NCI-H1092 (cell line): ENCODE measurements at places on chromosomes 2 and 18.
A peak's percentile ranks its signal among the peaks of the same experiment; 100 is the strongest.

DNA sequence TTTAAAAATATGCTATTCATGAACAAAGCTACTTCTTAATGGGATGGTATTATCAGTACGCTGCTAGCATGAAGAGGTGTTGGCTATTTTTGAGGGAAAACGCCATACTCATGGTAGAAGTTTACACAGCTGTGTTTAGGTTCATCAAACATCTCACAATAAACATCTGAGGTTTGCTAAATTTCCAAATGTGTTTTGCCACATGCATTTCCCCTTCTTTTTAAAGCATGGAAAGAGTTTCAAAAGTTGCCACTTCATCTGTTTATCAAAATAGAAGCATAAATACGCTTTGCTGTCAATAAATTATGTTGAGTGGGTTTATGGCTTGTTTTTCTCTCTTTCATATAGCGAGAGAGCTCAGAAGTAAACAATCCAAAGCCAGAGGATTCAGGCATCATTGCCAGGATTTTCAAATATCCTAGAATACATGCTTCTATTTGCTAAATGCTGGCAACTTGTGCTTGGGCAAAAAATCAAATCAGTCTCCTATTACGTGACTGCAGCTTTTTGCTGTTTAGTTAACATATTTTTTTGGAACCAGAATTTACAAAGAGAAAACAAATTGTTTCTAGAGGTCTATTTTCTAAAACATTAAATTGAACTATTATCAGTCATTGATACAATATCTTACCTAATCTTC is 1919.9 kb upstream of the LRRTM1 start:
- peak; percentile 0 for DNase-seq

- peak; percentile 31 for DNase-seq
These were observed 74.2 kb downstream of the CD8B2 start for GRCh38 chr2:106561356-106561755.

- DNase-seq, result no peak
These were observed 159.8 kb downstream of the ARHGAP15 start for GRCh38 chr2:143289025-143289424.

DNA sequence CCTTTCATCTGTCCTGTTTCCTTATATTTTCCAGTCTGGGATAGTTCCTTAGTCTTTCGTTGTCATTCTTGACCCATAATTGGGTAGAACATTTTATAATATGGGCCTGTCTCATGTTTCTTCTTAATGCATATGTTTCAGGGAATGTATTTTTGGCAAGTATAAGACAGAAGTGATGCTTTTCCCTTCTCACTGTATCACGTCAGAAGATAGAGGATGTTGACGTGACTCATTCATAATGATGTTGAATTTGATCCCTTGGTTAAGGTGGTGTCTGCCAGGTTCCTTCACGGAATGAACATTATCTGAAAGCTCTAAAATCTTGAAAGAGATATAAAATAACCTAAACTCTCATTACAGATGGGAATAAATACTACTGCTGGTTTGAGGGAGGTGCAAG is 18.8 kb downstream of the CDH7 start:
- no peak for DNase-seq

DNA sequence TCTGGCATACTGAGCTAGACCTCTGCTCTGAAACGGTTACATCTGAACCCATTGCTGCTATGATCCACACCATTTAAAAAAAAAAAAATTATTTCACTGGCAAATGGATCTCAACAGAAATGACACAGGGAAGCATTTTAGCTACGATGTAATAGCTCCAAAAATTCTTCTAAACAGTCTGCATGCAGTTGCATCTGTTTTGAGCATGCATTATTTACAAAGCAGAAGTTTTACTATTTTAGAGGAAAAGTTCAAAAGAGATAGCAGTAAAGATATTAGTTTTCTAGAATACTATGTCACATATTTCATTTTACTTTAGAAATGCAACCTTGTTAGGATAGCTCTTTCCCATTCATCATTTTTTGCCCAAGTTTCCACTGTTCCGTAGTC is 265.7 kb downstream of the MEIS1 start:
- no peak for DNase-seq

DNA sequence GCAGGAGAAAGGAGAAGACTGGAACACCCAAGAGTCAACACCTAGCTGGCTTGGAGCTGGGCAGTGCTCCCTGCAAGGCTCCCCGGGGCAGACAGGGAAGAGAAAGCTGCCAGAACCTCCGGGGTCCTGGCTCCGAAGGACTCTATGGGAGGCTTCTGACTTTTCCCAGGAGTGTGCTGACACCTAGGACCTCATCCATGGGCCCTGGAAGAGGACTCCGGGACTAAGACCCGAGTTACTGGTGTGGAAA is 37.8 kb upstream of the ATP6V1B1 start:
- DNase-seq, result no peak

GRCh38 chr2:51011254-51011653 is 20.7 kb downstream of the NRXN1 start:
- DNase-seq, result no peak

GRCh38 chr2:66439812-66440542 is 5.1 kb downstream of the MEIS1 start:
- no peak for DNase-seq

GRCh38 chr2:71129902-71130151 is 202 bp downstream of the MCEE start:
- no peak for DNase-seq

GRCh38 chr2:200620606-200621390 is 35.0 kb downstream of the AOX1 start:
- DNase-seq, result no peak

DNA sequence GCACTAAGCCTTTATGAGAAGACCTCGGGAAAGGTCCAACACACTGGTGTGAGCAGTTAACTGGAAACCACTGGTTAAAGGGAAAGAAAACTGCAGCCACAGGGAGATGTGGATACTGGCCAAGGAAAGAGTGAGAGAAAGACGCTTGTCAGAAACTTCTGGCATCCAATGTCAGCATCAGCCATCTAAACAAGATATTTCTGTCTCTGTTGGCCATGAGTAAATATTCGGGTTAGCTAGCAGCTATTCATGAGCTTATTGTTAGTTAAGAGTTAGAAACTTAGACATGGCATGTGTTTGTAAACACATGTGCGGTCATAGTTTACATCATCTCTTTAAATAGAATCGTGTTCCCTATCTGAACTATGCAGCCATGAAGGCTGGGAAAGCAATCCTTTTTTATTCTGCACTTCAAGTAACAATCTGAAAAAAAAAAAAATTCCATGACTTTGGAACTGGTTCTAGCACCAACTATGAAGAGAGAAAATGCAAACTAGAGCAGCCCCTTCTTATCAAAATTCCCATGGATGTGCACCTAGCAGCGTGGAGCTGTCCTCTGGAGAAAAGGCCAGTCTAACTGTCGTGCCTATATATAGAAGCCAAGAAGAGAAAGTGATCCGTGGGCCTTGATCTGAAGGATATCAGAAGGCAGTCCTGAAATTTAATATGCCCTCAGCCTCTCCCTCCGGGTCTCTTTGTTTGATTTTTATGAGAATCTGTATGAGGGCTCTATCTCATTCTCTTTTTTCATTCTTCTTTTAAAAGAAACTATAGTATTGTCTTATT is 84.0 kb upstream of the RFX8 start:
- DNase-seq, result no peak

DNA sequence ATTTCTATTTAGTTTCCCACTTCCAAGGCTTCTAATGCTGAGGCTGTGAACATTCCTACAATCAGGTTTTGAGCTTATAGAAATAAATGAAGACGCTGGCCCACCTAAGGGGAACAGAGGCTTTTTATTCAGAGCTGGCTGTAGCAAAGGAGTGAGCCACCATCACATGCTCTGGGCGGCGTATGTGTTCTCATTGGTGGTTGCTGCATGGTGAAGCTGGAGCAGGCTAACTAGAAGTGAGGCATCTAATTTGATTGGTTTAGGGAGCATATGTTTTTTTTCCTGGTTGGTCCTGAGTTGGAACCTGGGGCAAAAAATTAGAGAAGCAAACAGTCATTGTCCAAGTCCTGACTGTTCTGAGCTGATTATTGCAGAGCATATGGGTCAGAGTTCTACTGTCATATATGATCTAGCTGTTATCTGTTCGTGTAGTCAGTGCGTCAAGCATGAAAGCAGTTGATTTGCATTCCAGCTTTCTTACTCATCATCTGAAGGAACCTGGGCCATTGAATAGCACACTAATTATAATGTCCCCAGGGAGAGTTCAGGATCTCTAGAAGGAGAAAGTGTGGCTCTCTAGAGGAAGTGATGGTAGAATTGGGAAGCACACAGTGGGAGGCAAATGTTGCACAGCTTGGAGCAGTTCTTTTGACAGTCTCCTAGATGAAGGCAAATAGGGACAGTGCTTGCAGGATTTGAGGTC is 279.6 kb downstream of the PARD3B start:
- no peak for DNase-seq

GRCh38 chr2:9074930-9075329 is 71.4 kb upstream of the MBOAT2 start:
- DNase-seq, result no peak

- DNase-seq, result no peak
These were observed 602 bp downstream of the SNX17 start for GRCh38 chr2:27370816-27371620.

DNA sequence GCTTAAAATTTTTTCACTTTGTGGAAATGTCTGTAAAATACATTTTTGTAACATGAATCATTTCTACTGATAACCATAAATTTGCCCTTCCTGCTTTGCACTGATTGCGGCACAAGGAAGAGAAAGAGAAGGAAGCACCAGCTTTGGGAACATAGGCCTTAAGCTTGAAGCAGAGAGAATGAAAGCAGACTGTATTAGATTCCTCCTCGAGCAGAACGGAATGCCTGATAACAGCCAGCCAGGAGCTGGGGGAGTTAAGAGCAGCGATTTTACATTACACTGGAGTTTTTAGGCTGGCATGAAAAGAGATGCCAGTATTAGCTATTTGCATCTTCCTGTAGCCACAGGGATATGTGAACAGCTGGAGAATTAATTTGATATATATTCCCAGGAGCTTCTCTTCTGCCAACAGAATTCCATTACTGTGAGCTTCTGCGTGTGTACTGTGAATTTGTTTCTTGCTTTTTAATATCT is 33.5 kb downstream of the CRIM1 start:
- DNase-seq, result no peak

GRCh38 chr2:141728886-141729285 is 401.9 kb downstream of the LRP1B start:
- DNase-seq, result no peak

- DNase-seq, result no peak
These were observed 37.3 kb downstream of the CYP27C1 start for GRCh38 chr2:127182626-127183458.

DNA sequence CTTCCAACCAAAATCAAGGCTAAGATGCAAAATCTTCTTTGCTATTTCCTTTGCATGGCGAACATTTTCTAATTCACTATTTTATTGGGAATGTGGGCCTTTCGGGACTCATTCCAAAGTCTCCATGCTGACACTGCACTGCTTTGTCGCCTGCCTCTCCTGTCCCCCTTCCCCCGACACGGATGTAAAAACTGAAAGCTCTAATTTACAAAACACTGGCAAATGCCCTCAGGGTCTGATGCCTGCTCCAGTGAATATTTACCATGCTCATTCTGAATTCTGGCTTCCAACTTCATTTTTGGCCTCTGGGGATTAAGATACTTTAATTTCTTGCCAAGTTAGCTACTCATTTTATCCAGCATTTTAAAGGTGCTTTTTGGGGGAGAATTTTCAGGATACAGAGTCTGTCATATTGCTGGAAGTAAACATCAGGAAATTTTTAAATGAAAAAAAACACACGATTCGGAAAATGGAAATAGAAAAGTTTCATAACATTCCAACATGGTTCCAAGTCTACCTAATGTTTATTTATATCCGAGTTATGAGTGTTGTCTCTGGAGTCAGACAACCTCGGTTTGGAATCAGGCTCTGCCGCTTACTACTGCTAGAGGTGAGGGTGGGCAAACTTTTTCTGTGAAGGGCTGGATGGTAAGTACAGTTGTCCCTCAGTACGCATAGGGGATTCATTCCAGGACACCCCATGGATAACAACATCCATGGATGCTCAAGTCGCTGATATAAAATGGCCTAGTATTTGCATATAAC is 14.6 kb upstream of the LTBP1 start:
- no peak for DNase-seq

DNA sequence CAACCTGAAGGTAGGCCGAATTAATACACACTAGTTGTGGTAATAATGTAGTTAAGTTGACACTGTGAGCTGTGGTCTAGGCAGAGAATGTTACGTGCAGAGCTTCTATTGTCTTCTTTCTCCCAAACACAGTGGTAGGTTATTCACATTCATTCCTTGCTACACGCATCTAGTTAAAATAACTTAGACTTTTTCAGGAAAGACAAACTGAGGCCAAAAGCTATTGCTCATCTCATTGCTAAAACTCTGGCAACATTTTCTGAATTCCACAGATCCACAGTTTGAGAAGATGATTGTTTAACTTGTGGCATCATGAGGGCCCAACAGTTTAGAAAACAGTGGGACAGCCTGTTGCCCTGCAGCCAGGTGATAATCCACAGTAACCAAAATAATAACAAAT is 850.4 kb upstream of the FSHR start:
- no peak for DNase-seq

- DNase-seq, result no peak
These were observed 47.2 kb downstream of the WDR33 start for GRCh38 chr2:127763776-127764175.

GRCh38 chr2:65204461-65205210 is 23.0 kb upstream of the ACTR2 start:
- no peak for DNase-seq

DNA sequence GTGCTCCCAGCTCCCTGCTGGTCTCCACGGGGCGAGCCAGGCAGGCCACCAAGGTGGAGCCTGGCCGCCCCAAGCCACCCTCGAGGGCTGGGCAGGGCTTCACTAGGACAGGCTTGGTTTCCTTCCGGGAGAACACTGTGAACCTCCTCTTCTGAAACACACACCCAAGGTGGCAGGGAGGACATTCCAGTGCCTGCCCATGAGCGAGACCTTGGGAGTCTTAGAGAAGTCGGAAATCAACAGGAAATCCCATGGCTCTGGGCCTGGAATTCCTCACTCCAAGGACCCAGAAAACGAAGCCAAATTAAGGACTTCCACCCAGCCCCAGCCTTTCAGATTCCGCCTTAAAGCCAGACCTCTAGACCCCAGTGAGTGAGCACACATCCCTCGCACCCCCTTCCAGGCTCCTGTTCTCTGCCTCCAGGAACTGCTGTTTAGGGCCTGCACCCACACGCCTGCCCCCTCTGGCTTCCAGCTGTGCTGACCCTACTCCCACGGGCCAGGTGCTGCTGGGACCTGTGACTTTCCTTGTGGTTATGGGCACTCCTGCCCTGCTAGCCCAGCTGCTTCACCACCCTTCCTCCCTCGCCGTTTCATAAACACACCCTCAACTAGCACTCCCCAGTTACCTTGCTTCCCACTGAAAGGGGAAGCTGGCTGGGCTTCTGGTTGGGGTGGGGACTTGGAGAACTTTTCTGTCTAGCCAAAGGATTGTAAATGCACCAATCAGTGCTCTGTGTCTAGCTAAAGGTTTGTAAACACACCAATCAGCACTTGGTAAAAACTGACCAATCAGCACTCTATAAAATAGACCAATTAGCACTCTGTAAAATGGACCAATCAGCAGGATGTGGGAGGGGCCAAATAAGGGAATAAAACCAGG is 13.7 kb downstream of the GPR17 start:
- no peak for DNase-seq

- DNase-seq, result no peak
These were observed 34.3 kb downstream of the LPIN2 start for GRCh38 chr18:2978661-2979106.
